Stimulated activated CD4-positive, alpha-beta T cell treated with anti-CD3 and anti-CD28 coated beads, TNF-alpha, amount 100 ng/mL, for 48 hours (primary cell): ENCODE measurements at places on chromosomes 5 and 9.

GRCh38 chr5:175457466-175457865, 13.5 kb upstream of the DRD1 start:
- no peak for DNase-seq

- DNase-seq, result no peak
These were observed 109.8 kb upstream of the TBC1D2 start for GRCh38 chr9:98365227-98365669.

GRCh38 chr5:93590493-93590892, 7.5 kb downstream of the NR2F1 start:
- DNase-seq, result no peak

DNA sequence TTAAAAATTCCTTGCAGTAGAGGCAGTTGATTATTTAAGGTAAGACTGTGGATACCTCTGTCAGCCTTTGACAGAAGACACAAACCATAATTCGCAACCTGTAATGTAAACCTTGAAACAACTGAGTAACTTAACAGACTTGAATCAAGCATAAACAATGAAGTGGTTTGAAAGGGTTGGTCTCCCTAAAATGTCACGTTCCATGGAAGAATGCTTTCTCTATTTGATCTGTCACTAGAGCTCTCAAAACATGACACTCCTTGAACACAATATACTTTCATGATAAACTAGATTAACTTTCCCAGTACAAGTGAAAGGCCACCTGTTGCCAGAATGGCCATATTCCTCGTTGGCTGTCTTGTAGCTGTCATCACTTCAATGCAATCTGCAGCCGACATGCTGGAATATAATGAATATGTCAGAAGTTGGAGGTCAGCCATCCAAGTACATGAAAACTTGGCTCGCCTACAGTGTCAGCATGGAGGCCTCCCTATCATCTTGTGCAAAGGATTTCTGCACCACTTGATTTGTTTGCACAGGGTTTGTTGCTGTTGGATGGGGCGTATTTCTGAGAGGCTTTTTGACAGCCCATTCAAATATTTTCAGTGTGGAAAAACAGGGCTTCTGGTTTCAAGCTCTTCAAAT, 228.0 kb downstream of the TLE4 start:
- DNase-seq, result no peak

- DNase-seq, result no peak
These were observed 172.5 kb downstream of the FAM114A2 start for GRCh38 chr5:153866176-153866575.

GRCh38 chr9:12314589-12314988, 378.6 kb upstream of the TYRP1 start:
- no peak for DNase-seq

DNA sequence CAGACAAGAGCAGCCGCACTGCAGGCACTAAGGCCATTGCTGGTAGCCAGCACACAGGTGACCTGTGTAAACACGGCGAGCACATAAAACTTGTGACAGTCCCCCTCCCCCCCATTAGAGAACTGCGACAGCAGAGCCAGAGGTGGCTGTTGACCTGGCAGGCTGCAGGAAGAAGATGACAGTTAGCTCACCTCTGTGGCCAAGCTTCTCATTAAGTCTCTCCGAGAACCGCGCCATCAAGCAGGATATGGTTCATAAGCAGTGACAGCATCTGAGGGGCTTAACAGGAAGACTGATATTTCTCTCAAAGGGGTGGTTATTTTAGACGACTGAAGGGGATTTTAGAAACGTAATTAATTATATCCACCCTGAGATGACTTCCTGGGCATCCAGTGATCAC, 5.2 kb downstream of the SURF4 start:
- DNase-seq, result no peak

GRCh38 chr9:99694393-99694792, 127.3 kb upstream of the NR4A3 start:
- DNase-seq, result no peak

- DNase-seq, result no peak
These were observed 48.2 kb downstream of the KIF2A start for GRCh38 chr5:62354028-62354874.

DNA sequence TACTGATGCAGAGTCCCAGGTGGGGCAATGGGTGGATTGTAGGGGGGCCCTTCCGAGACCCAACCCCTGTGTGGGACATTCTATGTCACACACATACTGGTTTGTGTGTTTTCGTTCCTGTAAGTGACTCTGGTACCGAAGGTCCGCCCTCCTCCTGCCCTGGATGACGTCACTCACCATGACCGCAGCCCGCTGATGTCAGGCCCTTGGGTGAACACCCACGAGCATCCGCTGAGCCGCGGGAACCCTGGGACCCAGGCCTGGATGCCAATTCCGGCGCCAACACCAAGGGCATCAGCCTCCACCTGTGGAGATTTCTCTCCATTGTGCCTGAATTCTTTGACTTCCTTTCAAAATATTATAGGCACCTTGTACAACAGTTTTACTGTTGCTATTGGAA, 184.3 kb downstream of the MTRR start:
- DNase-seq, result no peak

DNA sequence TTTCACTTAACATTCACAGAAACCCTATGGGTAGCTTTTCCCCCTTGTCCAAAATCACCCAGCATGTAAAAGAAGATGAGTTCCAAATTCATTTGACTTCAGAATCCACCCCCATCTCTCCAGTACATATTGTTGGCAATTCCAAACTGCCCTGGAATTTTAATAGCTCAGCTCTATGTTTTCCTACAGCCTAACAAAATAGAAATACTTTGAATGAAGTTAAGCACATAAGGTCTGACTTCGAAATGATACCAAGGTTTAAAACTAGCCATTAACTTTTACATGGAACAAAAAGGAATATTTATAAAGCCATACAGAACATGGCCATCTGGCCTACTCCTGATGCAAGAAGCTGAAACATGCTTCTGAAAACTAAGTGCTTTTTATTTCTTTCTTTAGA, 634.3 kb downstream of the PDE4D start:
- DNase-seq, result no peak

DNA sequence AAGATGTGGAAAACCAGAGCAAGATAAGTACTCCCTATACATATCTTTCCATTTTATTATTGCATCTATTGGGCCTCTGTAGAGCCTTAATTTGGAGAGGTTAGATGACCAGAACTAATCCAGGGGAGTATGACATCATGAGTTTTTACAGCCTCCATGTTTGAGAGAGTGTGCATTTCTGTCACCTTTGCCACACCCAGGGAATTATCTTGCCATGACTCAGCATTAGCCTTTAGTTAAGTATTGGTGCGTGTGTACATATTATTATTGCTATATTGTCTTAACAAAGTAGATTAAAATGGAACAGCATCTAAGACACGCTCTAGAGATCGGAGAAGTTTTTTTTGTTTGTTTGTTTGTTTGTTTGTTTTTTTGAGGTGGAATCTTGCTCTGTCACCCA, 27.6 kb downstream of the DIMT1 start:
- no peak for DNase-seq

DNA sequence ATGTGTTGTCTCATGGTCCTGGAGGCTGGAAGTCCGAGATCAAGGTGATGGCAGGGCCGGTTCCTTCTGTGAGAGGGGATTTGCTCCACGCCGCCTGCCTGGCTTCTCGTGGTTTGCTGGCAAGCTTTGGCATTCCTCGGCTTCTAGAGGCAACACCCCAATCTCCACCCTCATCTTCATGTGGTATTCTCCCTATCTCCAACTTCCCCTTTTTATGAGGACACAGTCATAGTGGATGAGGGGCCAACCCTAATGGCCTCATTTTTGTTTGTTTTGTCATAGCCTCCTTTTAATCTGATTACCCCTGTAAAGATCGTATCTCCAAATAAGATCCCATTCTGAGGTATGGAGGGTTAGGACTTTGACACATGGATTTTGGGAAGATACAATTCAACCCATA, 41.7 kb upstream of the CLK4 start:
- no peak for DNase-seq

GRCh38 chr9:13239208-13239607, 40.3 kb downstream of the MPDZ start:
- no peak for DNase-seq
